ENCODE measurements at places on chromosomes 1 and 21.
A peak's percentile ranks its signal among the peaks of the same experiment; 100 is the strongest.

DNA sequence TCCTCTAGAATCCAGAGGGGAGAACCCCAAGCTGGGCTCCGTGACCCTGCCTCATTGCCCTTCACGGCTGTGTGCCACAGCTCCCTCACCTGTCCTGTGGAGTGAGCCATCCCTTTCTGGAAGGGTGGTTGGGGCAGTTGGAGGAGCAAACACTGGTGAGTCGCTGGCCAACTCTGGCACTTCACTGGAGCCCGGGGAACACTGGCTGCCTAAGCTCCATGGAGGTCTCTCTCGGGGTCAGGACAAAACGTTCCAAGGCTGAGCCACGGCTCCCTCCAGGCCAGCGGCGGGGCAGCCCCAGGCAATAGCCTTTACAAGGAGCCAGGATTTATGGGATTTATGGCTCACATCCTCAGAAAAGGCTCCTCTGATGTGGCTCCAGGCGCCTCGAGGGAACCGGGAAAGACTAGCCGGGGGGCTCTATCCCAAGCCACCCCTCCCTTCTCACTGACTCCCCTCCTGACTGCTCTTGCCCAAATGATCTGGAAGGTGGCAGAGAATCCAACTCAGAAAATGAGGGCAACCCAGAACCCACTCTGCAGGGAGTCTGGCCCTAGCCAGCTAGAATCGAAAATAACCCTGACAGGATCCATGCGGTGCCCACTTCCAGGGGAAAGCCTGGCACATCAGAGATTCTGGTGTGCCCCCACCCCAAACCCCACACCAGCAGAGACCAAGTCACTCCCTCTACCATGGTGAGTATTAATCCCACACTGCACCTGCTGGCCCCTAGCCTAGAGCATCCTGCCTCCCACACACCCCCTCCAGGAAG lies 75.2 kb downstream of the GLIS1 start:
- no peak for DNase-seq

GRCh38 chr1:26516987-26517765 lies 12.4 kb upstream of the RPS6KA1 start:
- DNase-seq: no peak

DNA sequence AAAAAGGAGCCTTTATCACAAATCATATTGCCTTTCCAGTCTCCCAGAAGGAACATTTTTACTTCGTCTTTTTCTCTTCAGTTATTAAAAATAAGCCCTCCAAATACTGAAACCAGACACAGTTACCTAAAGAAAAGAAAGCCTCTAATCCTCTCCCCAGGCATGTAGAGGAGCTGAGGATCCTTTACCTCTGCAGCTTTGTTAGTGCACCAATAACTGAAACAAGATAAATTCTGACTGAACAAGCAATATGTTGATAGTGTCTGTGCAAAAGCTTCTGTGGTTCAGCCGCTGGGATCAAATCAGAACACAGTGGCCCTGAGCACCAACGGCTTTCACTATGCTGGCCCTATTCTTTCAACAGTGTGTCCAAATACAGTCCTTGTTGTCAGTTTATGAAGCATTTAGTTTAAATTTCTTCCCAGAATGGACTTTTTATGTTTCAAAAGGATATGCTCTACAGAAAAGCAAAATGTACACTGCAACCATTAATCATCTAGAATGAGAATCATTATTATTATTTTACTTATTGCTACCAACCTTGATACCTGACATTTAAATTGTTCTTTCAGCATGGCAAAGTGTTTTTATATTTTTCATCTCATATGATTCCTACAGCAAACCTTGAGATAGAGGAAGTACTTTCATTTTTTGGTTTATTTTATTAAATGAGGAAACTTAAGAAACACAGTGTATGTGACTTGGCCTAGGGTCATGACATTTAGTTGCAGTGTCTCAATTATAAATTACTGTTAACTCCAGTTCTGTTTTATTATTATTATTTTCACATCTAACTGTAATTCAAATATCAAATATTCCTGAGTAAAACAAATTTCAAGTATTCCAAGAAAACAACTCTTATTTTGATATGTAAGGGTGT lies 217.9 kb downstream of the NEGR1 start:
- peak; percentile 8 for DNase-seq

DNA sequence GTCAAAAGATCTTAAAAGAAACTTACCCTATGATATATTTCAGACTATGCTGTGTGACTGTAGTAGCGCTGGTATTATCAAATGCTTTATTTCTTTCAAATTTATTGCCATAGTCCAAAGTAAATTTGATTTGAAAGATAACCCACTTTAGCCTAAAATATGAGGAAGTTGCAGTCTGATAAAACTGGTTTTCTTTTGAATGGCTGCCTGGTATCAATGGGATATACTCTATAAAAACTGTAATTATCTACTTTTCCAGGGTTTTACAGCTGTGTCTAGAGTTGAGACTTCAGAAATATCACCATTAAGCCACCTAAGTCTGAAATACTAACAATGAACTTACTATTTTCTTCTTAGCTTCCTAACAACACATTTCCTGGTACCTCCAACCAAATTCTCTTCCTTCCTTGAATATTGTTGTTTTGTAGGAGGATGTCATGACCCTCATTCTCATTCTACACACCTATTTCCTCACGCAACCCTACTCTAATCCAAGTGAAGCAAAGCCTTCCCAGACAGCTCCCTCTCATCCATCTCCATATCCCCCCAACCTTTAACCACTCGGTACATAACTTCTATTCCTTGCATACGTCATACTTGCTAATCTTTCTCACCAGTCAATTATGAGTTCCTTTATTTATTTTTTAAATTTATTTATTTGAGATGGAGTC lies 17.0 kb downstream of the KDM5B start:
- no peak for DNase-seq

GRCh38 chr1:38804062-38804886 lies 55.3 kb downstream of the RRAGC start:
- DNase-seq: peak; percentile 56

- DNase-seq: peak; percentile 19
Measured at GRCh38 chr1:192489047-192489446, 86.5 kb upstream of the RGS1 start.

DNA sequence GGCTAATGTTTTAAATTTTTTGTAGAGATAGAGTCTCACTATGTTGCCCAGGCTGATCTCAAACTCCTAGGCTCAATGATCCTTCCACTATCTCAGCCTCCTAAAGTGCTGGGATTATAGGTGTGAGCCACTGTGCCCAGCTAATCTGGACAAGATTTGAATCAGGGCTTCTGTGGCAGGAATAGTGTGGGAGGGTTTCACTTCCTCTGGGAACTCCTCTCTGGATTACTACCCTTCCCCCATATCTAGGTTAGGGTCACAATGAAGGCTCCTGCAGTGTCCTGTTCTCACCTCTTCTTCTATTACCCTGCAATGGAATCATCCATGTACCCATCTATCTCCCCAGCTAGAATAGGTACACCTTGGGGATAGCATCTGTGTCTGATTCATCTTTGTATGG lies 133.6 kb upstream of the RAB4A start:
- DNase-seq: no peak

- peak; percentile 17 for DNase-seq
Measured at GRCh38 chr1:53799141-53799540, 39.0 kb downstream of the NDC1 start.

- no peak for DNase-seq
Measured at GRCh38 chr1:202216691-202217090, 23.1 kb downstream of the LGR6 start.

- DNase-seq: no peak
Measured at GRCh38 chr1:9320520-9321479, 28.1 kb downstream of the SPSB1 start.

- no peak for DNase-seq
Measured at GRCh38 chr1:81374481-81374880, 426.3 kb upstream of the ADGRL2 start.

DNA sequence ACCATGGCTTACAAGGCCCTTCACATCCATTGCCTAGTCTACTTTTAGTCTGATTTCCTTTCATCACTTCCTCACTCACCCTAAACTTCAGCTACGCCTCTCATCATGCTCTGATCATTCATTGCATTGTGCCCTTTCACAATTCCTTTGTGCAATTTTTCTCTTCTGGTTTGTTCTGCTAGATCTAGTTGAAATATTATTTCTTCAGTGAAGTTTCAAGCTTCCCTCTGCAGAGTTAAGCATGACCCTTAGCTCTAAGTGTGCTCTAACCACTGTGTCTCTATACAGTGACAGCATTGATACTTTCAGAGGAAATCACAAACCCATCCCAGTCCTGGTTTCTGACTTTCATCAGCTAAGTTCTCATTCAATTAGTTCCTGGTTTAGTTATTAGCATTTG lies 166.1 kb downstream of the PLA2G4A start:
- DNase-seq: no peak

DNA sequence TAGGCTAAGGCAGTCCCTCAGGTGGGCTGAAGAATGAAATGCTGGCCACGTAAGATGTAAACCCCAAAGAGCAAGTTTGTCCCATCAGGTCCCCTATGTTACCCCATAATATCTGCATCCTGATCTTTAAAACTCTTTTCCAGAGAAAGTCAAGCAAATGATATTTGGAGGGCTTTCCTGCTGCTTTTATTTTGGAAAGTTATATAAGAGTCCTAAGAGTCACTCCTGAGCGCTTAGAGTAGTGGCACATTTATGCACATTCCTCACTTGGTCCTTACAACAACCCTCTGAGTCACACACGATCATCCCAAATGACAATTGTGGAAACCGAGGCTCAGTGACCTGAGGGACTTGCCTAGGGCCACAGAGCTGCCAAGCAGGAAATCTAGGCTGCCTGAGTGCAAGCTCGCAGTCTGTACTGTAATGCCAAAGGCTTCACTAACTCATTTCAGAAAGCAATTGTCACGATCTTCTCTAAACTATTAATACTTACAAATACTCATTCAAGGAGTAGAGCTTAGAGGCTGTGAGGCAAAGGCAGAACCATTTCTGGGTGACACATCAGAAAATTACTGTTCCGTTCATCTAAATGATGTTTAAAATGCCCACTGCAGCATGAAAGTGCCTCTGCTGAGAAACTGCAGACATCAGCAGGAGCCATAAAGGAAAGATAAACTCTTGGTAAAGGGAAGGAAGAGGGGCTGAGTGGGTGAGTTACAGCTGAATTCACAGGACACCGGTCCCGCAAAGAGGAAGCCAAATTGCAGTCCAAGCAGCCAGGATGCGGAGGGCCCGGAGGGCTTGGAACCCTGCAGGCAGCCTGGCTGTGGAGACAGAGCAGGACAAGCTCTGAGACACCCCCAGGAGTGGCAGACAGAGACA lies 30.8 kb downstream of the CAPZB start:
- DNase-seq: no peak

GRCh38 chr1:108728327-108728923 lies 15.7 kb downstream of the FNDC7 start:
- DNase-seq: no peak

GRCh38 chr1:236904892-236905741 lies 99.1 kb downstream of the MT1HL1 start:
- peak; percentile 65 for DNase-seq

DNA sequence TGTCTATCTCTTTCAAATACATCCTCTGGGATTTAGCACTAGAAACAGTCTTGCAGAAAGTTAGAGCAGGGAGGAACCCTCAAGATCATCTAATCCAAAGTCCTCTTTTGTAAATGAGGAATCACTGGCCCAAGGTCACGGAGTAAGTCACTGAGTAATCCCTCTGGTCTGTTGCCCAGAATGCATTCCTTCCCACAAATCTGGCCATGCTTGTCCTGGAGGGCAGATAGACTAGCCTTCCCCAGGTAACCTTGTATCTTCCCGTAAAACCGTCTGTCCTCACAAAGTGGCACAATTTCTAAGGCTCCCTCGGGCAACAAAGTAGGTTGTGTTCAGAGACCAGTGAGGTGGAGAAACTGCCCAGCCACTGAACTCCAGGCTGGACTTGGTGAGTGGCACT lies 46.2 kb downstream of the DDR2 start:
- DNase-seq: peak; percentile 65

DNA sequence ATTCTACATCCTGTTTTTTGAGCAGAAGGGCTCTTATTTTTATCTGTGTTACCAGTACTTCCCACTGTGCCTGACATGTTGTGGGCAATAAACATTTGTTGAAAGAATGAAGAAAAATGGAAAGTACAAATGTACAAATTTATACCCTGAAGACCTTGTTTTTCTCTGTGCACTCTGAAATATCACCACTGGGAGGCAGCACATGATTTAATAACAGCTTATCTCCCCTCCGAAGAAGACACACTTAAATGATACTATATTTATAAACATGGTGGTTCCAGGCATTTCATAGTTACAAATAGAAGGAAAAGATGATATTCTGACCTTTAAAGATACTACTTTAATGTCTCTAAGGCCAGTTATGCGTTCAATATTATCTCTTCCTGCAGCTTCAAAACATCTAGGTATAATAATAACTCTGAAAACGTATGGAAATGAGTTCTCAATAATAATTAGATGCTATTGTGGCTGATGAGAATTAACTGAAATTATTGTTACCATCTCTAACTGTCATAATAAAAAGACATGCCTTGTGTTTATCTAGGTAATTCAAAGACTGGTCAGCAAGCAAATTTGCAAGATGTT lies 12.8 kb downstream of the DYNLT5 start:
- DNase-seq: peak; percentile 53

GRCh38 chr1:53376041-53376461 lies 48.2 kb upstream of the LRP8 start:
- peak; percentile 28 for DNase-seq

DNA sequence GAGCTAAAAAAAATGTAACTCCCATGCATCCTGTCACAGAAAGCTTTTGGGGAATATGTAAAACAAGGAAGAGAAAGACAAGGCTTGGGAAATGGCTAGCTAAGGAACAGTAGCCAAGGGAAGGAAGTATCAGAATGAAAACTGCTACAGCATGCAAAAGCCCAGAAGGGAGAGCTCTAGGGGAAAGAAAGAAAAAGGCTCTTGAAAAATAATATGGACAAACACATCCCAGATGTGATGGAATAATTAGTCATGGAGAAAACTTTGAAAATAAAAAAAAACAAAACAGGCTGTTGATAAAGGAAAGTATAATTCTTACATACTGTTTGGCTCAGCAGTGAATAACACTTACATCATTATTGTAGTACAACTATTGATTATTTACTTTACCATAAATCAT lies 47.9 kb upstream of the VCAM1 start:
- peak; percentile 45 for DNase-seq

DNA sequence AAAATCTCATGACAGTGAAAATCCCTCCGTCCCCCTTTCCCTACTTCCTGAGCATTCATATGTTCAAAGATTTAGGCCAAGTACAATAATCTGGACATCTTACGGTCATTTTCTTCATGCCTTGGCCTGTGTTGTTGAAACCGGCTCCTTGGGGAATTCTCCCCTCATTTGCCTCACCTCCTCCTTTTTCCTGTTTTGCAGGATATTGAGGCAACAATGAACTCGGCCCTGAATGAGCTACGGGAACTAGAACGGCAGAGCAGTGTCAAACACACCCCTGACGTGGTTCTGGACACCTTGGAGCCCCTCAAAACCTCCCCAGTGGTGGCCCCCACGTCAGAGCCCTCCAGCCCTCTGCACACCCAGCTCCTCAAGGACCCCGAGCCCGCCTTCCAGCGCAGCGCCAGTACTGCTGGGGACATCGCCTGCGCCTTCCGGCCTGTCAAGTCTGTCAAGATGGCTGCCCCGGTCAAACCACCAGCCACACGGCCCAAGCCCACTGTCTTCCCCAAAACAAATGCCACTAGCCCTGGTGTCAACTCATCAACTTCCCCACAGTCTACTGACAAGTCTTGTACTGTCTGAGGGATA lies 9.3 kb upstream of the IKBKE start:
- no peak for DNase-seq
